ENCODE measurements at places on chromosomes 7 and 10.
A peak's percentile ranks its signal among the peaks of the same experiment; 100 is the strongest.

GRCh38 chr7:79612022-79612421 lies 158.6 kb upstream of the MAGI2 start:
- DNase-seq: peak; percentile 54

DNA sequence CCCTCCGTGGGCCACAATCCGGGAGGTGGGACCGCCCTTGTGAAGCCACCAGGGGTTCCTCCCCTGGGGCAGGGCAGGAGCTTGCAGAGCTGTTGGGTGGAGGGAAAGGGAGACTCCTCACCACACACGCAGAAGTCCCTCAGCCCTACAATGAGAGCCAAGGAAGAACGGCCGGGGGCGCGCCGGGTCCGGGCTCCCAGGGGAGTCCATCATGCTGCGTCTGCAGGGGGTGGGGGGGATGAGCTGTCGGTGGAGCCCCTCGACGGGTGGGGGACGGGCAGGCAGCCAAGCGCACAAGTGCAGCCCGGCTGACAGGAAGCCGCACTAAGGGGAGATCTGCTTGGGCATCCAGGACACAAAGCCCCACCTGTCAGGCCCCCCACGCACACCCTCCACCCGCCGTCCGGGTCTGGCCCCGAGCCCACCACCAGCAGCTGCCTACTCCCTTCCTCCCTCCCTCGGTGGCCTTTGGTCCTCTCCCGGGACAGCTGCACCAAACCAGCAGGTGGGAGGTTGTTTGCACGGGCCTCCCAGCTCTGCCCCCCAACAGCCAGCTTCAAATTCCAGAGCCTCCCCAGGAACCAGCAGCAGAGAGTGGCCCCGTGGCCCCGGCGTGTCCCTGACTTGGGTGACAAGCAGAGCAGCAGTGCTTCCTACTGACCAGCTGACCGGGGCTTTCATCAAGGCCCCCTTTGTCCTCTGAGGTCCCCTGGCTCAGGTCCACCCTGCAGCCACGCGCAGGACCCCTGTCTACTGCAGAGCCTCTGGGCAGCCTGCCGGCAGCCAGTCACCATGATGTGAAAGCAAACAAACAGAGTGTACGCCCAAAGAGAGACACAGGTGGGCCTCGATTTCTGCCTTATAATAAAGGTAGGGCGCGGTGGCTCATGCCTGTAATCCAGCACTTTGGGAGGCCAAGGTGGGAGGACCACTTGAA lies 50.3 kb downstream of the HIP1 start:
- peak; percentile 7 for DNase-seq

DNA sequence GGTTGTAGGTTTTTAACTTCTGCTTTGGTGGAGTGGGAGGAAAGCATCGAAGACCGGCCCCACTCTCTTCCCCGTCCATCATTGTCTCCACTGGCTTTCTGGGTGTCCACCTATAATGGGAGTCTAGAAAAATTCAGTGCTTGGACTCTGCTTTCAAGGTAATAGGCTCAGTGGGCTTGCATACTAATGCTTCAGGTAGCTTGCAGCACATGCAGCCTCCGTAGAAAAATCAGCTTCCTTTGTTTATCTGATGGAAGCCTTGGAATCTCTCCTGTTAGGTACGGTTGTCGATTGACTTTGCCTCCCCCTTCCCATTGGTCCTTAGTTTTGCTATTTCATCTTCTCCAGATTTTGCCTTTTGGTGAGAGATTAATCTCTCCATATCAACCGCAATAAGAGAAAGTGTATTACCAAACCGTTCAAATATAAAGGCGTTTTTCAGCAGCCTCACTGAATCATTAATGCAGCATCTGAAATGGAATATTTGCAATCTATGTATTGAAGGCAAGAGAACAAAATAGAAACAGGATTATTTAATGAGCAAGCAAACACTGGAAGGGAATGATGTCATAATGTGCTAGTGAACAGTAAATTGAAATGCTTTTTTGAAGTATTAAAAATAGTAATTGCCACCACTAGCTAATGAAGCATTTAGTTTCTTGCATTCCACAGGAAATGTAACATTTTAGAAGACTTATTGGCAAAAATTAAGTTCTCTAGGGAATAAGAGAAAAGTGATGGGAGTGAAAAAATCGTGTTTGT lies 944 bp downstream of the AVL9 start:
- DNase-seq: no peak

GRCh38 chr10:118332236-118332635 lies 9.9 kb downstream of the FAM204A start:
- DNase-seq: no peak

DNA sequence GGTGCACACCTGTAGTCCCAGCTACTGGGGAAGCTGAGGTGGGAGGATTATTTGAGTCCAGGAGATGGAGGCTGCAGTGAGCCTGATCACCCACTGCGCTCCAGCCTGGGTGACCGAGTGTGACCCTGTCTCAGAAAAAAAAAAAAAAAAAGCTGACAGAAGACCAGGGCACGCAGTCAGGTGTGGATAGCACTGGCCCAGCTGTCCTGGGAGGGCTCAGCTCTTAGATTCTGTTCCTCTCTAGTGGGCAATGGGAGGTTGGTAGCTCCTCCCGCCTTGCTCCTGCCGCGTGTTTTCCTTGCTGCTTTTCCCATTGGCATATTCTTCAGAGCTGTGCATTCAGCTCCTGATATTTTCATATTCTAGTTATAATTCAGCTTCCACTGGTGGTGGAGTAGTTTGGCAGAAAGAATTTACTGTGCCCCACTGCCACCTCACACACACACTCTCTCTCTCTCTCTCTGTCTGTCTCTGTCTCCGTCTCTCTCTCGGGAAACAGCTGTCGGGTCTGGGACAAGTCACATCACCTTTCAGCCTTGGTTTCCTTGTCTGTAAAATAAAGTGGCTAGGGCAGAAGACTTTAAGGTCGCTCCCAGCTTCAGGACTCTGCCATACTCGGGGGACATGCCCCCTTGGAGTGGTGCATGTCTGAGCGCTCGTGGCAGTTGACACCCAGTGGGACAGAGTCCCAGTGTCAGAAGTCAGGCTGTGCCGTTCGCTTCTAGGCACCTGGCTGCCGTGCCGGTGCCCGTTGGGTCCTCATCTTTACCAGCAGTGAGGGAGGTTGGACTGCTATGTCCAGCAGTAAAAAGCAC lies 25.9 kb upstream of the ANKRD2 start:
- no peak for DNase-seq

DNA sequence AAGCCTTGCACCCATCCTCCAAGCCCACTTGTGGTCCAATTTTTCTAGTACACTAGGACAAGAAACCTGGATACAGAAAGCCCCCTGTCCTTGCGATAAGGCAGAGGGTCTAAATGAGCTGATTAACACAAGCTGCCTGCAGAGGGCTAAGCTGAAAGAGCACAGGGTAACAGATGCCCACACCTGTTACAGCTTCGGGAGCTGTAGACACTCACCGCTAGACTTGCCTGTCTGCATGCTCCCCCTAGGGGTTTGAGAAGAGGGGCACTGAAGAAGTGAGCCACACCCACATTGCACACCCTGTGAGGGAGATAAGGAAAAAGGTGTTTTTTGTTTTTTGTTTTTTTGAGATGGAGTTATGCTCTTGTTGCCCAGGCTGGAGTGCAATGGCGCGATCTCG lies 386.5 kb upstream of the AUTS2 start:
- DNase-seq: no peak
